Vagina (tissue), 2 donors: ENCODE measurements at places on chromosomes 1 and 21.

DNA sequence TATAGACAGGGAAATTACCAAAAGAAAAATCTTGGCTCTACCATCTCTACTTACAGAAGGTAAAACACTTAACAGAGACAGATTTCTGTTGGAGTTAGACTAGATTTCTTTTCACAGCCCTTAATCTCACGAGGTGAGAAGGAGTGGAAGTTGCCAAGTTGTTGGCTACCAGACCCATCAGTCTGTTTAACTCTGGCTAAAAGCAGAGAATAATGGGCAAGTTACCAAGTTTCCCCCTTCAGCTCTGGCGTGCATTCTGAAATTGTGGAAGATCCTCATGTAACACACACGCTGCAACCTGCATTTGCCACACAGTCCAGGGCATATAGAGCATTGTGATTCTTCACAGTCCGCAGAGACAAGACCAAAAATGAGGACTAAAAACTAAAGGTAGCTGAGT is 49.3 kb downstream of the STX6 start:
- DNase-seq = peak; percentile 47

- no peak for DNase-seq
Observed at GRCh38 chr1:96472471-96472870, 249.1 kb upstream of the PTBP2 start.

DNA sequence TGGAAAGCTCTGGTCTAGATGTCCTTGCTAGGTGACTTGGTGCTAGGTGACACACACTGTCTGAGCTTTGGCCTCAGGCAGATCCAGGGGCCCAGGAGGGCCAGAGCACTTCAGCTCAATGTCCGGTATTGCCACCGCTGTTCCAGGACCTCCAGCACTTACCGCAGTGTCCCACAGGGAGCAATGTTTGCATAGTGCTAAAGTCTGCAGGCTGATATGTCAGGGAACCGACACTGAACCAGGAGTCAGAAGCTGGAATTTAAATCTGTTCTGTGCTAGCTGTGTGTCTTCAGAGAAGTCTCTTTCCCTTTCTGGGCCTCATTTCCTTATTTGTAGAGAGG is 19.3 kb downstream of the DHCR24 start:
- DNase-seq = no peak

DNA sequence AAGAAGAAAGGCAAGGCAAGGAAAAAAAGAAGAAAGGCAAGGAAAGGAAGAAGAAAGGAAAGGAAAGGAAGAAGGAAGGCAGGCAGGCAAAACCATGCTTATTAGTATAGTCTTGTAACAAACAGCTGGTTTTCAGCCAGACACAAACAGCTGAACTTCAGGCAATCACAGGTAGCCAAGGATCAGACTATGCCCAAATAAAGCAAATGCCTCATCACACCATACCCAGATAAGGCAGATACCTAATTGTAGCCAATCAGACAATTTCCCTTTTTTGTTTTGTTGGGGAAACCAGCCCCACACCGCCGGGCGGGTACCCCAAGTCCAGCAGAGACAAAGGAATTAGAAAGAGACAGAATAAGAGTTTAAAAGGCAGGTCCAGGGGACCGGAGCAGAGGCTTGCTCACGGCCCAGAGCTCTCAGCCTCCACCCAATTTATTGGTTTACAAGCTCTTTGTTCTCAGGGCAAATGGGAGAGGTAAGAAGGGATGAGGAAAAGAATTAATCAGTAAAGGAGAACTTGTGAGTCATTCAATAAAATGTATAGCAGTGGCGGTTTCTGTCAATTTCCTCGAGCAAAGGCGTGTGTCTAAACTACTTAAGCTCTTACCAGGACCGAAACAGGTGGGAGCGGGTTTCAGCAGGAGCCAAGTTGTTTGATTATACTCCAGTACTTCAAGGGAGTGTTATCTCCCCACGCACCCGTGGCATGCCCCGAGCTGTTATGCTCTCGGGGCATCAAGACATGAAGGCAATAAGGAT is 886.8 kb downstream of the KCNT2 start:
- DNase-seq = no peak

DNA sequence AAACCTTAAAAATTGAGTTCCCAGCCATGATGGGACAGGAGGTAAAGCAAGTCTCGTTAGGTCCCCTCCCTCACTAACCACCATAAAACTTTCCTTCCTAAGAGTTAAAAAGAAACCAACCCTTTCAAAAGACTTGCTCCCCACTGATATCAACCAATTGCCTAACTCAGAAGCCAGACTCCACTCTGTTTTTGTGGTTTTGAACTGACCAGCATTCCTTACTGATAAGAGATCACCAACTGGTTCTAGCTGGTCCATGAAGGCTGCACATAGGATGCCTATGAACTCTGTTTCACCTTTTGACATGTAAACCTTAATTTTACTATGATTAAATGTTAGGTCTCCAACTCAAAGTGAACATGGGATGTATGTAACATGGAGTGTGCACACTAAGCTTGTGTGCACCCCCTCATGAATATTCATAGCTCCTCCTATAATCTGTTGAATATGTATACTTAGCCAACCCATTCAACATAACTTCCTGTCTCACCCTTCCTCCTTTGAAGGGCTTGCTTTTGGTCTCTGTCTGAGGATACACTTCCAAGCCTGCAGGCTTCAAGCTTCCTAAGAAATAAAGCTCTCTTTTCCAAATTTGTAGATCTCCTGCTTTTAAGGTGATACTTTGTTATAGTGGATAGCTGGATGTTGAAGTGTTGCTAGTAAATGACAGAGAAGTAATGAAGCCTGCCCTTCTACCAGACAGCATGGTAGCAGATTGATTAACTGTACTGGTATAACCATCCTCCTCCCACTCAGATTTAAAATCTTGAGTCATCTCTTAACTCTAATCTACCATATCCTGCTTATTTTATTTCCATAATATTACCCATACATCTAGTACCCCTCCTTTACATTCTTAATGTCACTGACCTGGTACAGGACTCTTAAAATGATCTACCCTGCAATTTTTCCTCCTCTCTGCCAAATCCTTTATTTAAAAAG is 95.6 kb downstream of the ZNF644 start:
- no peak for DNase-seq

- no peak for DNase-seq
Observed at GRCh38 chr1:94239796-94240195, 2.4 kb upstream of the ARHGAP29 start.

GRCh38 chr21:31894457-31894856 is 21.6 kb downstream of the HUNK start:
- no peak for DNase-seq

DNA sequence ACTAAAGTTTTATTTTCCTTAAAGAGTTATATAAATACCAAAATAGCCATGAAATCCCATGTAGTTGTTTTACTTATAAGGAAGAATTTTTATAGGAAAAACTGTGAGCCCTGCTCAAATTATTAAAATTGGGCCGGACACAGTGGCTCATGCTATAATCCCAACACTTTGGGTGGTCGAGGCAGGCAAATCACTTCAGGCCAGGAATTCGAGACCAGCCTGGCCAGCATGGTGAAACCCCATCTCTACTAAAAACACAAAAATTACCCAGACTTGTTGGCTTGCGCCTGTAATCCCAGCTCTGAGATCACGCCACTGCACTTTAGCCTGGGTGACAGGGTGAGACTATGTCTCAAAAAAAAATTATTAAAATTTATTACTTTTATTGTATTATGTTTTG is 149.3 kb downstream of the MRPL39 start:
- no peak for DNase-seq

DNA sequence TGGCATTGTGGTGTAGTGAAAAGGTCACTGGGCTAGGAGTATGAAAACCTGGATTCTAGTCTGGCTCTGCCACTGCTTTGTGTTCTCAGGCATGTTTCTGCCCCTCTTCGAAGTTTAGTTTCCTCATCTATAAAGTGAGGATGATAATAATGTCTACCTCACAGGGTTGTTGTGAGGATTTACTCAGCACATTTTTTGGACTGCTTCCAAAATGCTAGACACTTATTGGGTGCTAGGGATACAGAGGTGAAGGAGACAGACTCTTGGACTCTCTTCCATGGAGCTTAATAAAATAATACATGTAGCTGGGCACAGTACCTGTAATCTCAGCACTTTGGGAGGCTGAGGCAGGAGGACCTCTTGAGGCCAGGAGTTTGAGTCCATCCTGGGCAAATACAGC is 3.6 kb downstream of the KIF2C start:
- DNase-seq = no peak

GRCh38 chr1:200454425-200454824 is 44.6 kb upstream of the ZNF281 start:
- no peak for DNase-seq

DNA sequence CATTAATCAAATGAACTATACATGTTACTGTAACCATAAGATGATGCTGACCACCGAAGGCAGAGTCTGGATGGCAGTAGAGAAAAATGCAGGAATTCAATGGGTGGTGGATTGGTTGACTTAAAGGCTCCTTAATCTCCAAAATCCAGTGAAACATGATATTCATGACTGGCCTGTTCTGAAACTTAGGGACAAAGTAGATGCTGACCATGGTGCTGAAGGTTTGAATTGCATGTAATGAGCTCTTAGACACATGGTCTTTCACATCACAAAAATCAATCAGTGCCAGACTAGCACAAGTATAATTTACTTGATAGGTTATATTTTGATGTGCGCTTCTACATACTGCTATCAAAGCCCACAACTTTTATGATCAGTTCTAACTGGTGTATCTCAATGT is 30.9 kb upstream of the NTMT2 start:
- no peak for DNase-seq

GRCh38 chr21:38533887-38534286 is 35.6 kb upstream of the ERG start:
- DNase-seq = no peak
